ENCODE measurements at places on chromosomes 4 and X.

- no peak overlapping the region for H3K4me3 ChIP-seq
- no peaks in the 10 kb centered on the region for H3K4me1 ChIP-seq
These were observed 108.9 kb upstream of the ADAMTS3 start for GRCh38 chr4:72677886-72678285.

DNA sequence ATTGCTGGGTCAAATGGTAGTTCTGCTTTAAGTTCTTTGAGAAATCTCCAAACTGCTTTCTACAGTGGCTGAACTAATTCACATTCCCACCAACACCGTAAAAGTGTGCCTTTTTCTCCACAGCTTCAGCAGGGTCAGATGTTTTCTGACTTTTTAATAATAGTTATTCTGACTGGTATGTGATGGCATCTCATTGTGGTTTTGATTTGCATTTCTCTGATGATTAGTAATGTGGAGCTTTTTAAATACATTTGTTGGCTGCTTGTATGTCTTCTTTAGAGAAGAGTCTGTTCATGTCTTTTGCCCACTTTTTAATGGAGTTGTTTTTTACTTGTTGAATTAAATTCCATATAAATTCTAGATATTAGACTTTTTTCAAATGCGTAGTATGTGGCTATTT lies 257.5 kb upstream of the ANKRD50 start:
- no peaks in the 10 kb centered on the region for H3K27me3 ChIP-seq
- no peak overlapping the region for H3K27ac ChIP-seq
- H3K4me1 ChIP-seq, result no peaks in the 10 kb centered on the region
- no peak for DNase-seq

DNA sequence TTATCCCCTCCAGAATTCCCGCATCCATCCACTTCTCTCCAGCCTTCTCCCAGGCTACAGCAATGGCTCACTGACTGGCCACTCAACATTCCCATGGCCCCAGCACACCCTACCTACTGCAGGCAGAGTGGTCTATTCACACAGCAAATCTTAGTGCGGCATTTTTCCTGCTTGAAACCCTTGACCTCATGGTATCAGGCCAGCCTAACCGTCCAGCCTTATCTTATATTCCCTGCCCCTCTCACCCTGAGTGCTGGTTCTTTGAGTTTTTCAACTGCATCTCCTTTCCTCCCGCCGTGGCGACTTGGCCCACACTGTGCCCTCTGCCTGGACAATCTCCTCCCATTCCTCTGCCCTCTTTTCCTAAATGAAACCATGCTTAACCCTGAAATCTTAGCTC lies 10.0 kb upstream of the S100G start:
- H3K4me1 ChIP-seq, result peaks cover 16% of the 10 kb centered on the region
- no peak overlapping the region for H3K4me3 ChIP-seq
- no peaks in the 10 kb centered on the region for H3K27me3 ChIP-seq
- no peaks in the 10 kb centered on the region for H3K36me3 ChIP-seq

- H3K27ac ChIP-seq, result no peak overlapping the region
- H3K4me1 ChIP-seq, result no peaks in the 10 kb centered on the region
- no peak overlapping the region for H3K4me3 ChIP-seq
These were observed 23.5 kb upstream of the PRDM8 start for GRCh38 chr4:80173841-80174240.

DNA sequence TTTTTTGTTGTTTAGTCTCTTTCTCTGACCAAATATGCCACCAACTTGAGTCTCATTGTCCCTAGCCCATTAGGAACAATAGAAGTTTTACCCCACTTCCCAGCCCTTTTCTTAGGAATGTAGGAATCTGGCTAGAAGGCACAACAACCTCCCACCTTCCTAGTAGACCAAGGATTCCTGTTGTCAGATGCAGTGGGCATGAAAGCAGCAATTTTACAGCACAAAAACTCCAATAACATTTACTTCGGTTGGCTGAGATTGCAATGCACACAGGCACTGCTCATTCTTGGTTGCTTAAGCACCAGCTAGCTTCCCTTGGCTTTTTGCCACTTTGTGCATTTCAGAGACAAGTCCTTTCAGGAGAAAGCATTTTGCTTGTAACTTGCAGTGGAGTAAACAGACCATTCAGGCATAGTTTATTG lies 312.8 kb downstream of the TENM3 start:
- no peak for DNase-seq
- no peaks in the 10 kb centered on the region for H3K36me3 ChIP-seq
- H3K27ac ChIP-seq, result no peak overlapping the region
- H3K27me3 ChIP-seq, result no peaks in the 10 kb centered on the region
- no peaks in the 10 kb centered on the region for H3K4me1 ChIP-seq
- H3K4me3 ChIP-seq, result no peak overlapping the region
